Progenitor cell of endocrine pancreas (in vitro differentiated cells): ENCODE measurements at places on chromosomes 3 and 15. TPM values are rescaled to one million over a fixed set of nuclear protein-coding genes. Genes with fewer than 3 reads are reported as not detected.

The OCA2 gene
- total RNA-seq: 0.78 and 0.79 TPM in 2 replicates

The DGKG gene
- 0.17 and 0.44 TPM in 2 replicates for total RNA-seq

DNA sequence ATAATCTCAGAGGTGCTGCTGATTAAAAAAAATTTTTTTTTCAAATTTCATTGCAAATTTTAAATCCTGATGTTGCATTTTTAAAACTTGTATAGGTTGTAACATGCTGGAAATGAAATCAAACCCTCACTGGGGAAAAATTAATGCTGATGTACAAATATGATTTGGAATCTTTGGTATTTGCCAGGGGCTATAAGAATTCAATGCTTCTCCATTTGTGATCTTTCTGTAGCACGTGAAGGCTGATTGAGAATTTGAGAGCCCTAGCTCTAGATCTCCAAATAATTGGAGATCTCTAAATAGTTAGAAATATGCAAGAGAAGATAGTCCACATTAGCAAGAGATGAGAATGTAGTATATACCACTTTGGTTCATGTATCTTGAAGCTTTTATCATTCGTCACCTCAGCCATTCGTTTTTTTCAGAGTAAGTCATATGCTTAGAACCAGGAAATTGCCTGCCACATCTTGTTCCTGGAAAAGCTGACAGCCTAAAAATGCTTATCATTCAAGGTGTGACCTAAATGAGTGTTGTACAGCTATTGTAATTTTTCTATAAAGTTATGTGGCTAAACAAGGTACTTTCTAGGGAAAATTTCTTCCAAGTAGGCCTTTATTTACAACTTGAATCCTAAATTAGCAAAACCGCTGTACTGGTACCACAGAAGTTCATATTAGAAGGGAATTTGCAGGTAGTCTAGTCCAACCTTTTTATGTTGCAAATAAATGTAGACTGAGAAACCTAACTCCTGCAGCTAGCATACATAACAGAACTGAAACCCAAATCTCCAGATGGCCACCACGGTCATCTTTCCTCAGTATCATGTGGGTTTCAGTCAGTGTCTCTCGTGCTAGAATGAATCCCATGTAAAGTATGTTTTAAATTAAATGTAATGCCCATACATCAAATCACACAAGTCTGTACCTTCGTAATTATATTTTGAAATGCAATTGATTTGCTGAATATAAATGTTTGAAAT is 48.5 kb downstream of the FNDC3B start:
- no peak for DNase-seq
- peaks cover 30% of the 10 kb centered on the region for H3K4me1 ChIP-seq
- no peaks in the 10 kb centered on the region for H3K27me3 ChIP-seq
- H3K27ac ChIP-seq: peak overlapping the region; percentile 85
- H3K4me3 ChIP-seq: no peak overlapping the region

The CFAP20DC gene
- total RNA-seq: 8.0 and 10.4 TPM in 2 replicates

DNA sequence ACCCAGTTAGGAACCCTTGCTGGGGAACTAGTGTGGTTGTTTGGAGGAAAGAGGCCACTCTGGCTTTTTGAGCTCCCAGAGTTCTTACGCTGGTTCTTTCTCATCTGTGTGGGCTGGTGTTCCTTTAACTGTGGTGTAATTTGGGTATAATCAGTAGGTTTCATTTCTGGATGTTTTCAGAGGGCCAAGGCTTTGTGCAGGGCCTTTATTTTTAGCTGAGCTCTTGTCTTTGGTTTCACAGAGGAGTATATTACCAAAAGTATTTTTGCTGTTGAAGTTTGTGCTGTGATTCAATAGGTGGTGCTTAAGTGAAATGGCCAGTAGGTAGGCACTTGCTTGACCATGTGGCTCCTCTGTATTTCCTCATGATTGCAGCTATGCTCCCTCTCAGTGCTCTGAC is 357.9 kb downstream of the KCNH8 start:
- no peak overlapping the region for H3K4me3 ChIP-seq
- DNase-seq: no peak
- no peak overlapping the region for H3K27ac ChIP-seq

The NTRK3 gene
- total RNA-seq: not detected in 2 replicates

DNA sequence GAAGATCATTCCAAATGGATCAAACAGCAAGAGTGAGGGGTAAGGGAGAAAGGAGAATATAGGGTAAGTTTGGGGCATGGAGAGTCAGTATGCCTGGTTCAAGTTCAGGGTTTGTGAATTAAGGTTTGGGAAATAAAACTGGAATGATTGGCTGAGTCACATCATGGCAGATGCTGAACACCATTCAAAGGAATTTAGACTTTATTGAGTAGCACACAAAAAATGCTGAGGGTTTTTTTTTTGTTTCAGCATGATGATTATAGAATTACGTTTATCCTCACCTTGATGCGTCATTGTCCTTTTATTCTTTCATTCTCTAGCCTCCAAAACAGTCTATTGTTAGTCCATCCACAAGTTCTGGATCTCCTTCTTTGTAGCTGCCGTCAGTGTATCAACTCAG is 220.0 kb upstream of the UMPS start:
- peak overlapping the region; percentile 8 for H3K27ac ChIP-seq
- peaks cover 14% of the 10 kb centered on the region for H3K36me3 ChIP-seq
- DNase-seq: no peak
- H3K4me1 ChIP-seq: peaks cover 10% of the 10 kb centered on the region

DNA sequence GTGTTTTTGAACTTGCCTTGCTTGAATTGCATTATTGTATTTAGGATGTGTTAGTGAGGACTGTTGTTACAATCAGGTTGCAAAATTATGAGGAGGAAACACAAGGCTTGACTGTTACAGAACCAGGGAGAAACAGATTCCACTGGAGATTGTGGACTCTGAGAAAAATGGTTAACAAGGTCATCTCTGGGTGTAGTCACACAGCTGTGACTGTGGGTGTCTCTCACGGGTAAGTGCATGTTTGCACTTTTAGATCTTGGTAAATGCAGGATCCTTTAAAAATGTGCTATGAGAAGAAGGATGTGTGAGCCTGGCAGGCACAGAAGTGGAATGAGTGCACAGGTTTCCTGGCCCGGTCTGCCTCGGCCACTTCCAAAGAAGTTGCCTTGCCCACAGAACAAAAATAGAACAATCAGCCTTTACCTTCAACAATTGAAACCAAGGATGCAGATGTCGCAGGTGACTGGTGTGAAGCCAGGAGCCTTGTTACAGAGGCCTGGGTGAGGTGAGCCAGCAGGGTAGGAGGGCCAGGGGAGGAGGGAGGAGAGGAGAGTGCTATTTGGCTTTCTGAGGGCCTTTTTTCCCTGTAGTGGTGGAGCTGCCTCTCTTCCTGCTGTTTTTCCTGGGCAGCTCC is 68.0 kb downstream of the ABHD5 start:
- peaks cover 2% of the 10 kb centered on the region for H3K4me1 ChIP-seq
- H3K27ac ChIP-seq: no peak overlapping the region
- no peak for DNase-seq
- no peak overlapping the region for H3K4me3 ChIP-seq

The SLC25A20 gene
- total RNA-seq: 14.2 and 17.1 TPM in 2 replicates

GRCh38 chr15:40235201-40235885 is 3.5 kb upstream of the PAK6 start:
- peak overlapping the region; percentile 53 for H3K27ac ChIP-seq
- H3K4me1 ChIP-seq: peaks cover 9% of the 10 kb centered on the region
- peaks cover 4% of the 10 kb centered on the region for H3K27me3 ChIP-seq
- no peaks in the 10 kb centered on the region for H3K36me3 ChIP-seq
- DNase-seq: no peak

DNA sequence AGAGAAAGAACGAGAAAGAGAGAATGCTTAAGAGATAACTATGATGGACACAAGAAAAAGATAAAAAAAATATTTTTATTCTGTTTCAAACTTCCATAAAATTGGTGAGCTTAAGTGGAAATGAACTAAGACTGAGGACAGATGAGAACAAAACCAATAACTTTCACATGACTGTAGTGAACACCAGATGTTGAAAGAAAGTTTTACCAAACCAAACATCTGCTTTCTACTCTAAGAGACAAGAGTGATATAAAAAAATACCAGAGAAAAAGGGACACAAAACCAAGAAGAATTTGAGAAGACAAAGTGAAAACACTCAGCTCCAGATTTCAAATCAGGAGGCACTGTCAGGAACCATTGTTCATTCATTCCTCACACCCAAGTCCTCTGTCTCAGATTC is 147.9 kb downstream of the IMPG2 start:
- DNase-seq: no peak
- peaks cover 6% of the 10 kb centered on the region for H3K4me1 ChIP-seq
- H3K27ac ChIP-seq: no peak overlapping the region
- no peaks in the 10 kb centered on the region for H3K27me3 ChIP-seq
- no peak overlapping the region for H3K4me3 ChIP-seq

- no peak overlapping the region for H3K4me3 ChIP-seq
- peak; percentile 85 for DNase-seq
- H3K36me3 ChIP-seq: peaks cover 3% of the 10 kb centered on the region
Measured at GRCh38 chr15:20341901-20342600, 199.5 kb downstream of the GOLGA6L6 start.

DNA sequence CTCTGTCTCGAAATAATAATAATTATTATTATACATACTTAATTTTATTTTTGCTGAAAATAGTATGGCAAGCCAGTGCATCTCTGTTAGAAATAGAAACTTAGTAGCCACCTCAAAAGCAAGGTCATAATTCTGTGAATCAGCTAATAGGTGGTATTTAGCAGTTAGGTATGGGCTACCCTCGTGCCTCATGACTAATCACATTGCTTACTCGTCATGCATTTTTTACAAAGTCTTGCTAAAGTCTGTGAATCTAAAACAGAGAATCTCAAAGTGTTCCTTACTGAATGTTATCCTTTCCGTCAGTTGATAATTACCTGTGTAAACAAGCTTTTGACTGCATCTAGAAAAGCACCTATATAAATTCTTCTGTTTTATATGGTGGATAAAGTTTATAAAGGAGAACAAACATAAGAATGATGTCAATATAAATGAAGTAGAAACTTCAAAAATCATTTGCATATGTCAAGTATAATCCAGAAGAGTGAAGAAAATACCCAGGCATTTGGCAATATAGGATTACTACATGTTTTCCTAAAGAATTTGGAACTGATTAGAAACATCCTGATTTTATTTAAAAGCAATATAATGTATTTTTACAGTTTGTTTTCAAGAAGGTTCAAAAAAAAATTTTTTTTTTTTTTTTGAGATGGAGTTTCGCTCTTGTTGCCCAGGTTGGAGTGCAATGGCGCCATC is 6.2 kb downstream of the PPARG start:
- no peak overlapping the region for H3K27ac ChIP-seq
- DNase-seq: no peak
- no peaks in the 10 kb centered on the region for H3K36me3 ChIP-seq
- H3K4me3 ChIP-seq: no peak overlapping the region

DNA sequence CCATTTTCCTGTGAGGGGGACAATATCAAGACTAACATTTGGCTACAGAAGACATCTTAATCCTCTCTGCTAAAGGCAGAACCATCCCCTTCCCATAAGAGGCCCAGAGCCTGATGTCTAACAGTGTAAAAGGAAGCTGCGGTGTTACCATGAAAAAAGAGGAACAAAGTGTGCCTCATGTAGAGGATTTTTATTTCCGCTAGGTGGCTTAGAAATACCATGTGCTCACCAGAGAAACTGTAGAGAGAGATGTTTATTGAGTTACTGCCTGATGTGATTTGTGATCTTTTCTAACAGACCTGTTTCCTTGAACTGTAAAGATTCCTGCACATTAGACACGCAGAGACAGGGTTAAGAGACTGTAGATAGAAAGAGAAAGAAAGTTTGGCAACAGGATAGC is 22.0 kb downstream of the OR5H15 start:
- no peaks in the 10 kb centered on the region for H3K4me1 ChIP-seq
- H3K4me3 ChIP-seq: no peak overlapping the region

The TTLL13 gene
- total RNA-seq: 0.69 TPM in 1 of 2 replicates, not detected in the other

- H3K4me3 ChIP-seq: no peak overlapping the region
- no peak overlapping the region for H3K27ac ChIP-seq
- no peaks in the 10 kb centered on the region for H3K27me3 ChIP-seq
- H3K4me1 ChIP-seq: no peaks in the 10 kb centered on the region
- DNase-seq: no peak
- no peaks in the 10 kb centered on the region for H3K36me3 ChIP-seq
Measured at GRCh38 chr3:106213954-106214353, 345.1 kb upstream of the CBLB start.

DNA sequence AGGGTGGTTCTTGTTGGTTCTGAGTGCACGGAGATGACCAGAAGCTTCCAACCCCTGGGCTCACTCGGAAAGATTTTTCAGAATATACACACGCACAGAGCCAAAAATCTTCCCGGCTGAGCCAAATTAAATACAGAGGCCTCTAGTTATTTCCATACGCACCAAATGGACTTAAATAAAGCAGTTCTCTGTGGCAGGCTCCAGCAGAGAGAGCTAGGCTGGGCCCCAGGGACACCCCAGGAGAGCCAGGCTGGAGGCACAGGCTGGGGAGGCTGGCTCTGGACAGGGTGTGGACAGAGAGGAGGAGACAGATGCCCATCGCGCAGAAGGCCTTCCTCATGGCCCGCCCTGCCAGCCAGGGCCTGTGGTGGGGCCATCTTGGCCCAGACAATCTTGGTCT is 115.9 kb downstream of the IQSEC1 start:
- H3K4me3 ChIP-seq: no peak overlapping the region
- H3K4me1 ChIP-seq: peaks cover 6% of the 10 kb centered on the region
- no peak overlapping the region for H3K27ac ChIP-seq
- DNase-seq: no peak
- H3K27me3 ChIP-seq: no peaks in the 10 kb centered on the region

DNA sequence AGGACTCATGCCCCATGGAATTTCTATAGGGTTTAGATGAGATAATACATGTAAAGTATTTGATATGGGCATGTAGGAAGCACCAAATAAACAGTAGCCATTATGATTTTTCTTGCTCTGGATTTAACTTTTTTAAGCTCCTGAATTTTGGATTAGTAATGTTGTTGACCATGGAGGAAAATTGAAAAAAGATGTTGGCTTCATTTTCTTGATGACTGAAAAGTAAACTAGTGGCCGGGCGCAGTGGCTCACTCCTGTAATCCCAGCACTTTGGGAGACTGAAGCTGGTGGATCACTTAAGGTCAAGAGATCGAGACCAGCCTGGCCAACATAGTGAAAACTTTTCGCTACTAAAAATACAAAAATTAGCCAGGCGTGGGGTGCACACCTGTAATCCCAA is 120.3 kb downstream of the PTPRG start:
- peaks cover 2% of the 10 kb centered on the region for H3K4me1 ChIP-seq
- no peaks in the 10 kb centered on the region for H3K36me3 ChIP-seq
- no peaks in the 10 kb centered on the region for H3K27me3 ChIP-seq
- no peak overlapping the region for H3K4me3 ChIP-seq

DNA sequence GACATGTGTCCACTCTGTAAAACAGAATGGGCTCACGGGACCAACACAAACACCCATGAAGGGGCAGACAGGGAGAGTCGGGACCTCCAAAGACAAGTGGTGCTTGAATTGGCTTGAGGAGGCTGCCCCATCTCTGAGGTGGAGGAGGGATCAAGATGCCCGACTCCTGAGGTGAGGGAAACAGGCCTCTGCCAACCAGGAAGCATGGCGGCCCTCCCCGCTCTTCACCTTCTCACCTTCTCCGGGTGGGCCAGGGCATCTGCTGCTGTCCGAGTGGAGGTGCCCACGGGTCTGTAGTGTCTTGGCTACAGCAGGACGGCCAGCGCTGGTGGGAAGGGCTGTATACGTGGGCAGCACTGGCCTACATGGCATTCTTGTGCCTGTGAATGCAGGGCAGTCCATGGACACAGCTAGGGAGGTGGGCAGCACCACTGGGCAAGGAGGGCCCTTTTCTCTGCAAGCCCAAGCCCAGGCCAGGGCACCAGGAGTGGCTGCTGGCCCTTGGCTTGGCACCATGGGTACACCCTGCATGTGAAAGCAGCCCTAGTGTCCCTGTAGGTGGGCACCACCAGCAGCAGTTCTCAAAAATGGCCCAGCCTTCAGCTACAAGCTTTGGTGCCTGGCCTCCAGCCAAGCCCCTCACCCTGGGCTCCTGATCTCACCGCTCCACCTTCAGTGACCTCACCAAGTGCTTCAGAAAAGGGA is 79.4 kb downstream of the SNRK start:
- no peak for DNase-seq
- no peaks in the 10 kb centered on the region for H3K27me3 ChIP-seq
- H3K4me1 ChIP-seq: no peaks in the 10 kb centered on the region
- H3K27ac ChIP-seq: no peak overlapping the region
